ENCODE measurements at places on chromosomes 5 and 9.

- no peak for DNase-seq
Measured at GRCh38 chr5:52502460-52502999, 285.2 kb upstream of the ITGA1 start.

- DNase-seq = peak; percentile 44
Measured at GRCh38 chr5:14946815-14947620, 75.4 kb upstream of the ANKH start.

DNA sequence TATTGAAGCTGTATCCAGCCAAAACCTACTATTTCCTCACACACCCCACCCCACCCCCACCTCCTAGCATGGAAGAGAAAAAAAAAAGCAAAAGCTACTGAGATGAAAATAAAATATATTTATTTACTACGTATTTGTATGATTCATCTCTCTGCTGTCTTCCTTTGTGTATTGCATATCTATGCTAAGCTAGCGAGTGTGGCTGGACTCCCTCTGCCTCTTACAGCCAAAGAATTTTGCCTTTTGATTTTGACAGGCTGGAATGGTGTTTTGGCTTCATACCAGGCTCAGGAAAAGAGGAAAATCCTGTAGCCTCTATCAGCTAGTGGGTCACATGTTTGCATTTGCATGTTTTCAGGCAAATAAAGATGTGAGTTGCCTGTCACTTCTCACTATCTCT is 2.2 kb downstream of the ABLIM3 start:
- DNase-seq = no peak

DNA sequence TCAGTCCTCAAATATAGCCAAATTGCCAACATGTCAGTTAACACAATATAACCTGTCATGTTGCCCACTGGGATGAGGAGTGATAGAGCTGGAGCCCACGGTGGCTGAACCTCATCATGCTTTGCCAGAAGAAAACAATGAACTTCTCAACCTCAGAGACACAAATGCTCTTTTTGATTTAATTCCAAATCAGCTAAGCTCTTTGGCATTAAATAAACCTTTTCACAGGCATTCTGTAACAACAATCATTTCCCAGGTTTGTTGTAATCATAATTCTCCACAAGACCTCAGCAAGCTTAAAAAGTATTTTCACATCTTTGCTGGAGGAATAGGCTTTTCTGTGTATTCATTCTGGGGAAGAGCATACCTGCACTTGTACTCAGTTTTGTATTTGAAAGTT is 830.9 kb downstream of the MAT2B start:
- no peak for DNase-seq

DNA sequence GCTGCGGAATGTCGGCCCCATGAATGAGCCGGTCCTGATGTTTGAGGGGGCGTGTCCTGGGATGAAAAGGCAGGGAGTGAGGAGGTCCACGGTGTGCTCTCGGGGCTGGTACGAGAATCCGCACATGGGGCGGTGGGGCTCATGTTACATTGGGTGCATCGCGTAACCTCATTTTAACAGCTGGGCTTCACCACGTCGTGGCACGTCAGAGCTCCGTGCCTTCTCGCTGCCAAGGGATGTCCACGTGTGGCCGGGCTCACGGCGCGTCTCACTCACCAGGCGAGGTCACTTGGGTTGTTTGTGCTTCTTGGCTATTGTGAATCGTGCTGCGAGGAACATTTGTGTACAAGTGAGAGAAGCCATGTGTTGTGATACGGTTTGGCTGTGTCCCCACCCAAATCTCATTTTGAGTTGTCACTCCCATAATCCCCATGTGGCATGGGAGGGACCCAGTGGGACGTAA is 29.1 kb upstream of the IRX4 start:
- no peak for DNase-seq

GRCh38 chr9:110257097-110257841 is 962 bp upstream of the TXN start:
- peak; percentile 20 for DNase-seq

- DNase-seq = no peak
Measured at GRCh38 chr5:41517909-41518308, 7.5 kb upstream of the PLCXD3 start.

- DNase-seq = no peak
Measured at GRCh38 chr5:164214698-164215097, 709.3 kb downstream of the MAT2B start.

- DNase-seq = no peak
Measured at GRCh38 chr5:150567031-150567717, 59.2 kb downstream of the NDST1 start.

DNA sequence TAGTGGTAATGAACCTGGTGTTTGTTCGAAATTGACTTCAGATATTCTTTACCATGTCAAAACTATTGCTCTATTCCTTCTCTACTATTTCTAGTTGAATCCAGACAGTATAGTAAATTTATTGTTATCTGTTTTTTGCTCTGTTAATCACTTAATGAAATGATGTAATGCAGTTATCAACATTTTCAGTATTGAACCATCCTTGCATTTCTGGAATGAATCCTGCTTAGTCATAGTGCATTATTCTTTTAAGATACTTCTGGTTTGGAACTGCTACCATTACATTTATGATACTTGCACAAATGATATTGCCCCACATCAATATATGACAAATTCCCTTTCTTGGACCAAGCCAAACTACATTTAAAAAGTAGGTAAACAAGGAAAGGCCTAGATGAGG is 554.0 kb upstream of the KLF4 start:
- no peak for DNase-seq

- no peak for DNase-seq
Measured at GRCh38 chr9:72680593-72681282, 159.3 kb downstream of the TMC1 start.

- no peak for DNase-seq
Measured at GRCh38 chr5:110309222-110309621, 417.2 kb downstream of the TMEM232 start.

- no peak for DNase-seq
Measured at GRCh38 chr9:85444243-85444642, 297.5 kb downstream of the AGTPBP1 start.

GRCh38 chr9:81461196-81461595 is 228.2 kb downstream of the TLE1 start:
- no peak for DNase-seq

DNA sequence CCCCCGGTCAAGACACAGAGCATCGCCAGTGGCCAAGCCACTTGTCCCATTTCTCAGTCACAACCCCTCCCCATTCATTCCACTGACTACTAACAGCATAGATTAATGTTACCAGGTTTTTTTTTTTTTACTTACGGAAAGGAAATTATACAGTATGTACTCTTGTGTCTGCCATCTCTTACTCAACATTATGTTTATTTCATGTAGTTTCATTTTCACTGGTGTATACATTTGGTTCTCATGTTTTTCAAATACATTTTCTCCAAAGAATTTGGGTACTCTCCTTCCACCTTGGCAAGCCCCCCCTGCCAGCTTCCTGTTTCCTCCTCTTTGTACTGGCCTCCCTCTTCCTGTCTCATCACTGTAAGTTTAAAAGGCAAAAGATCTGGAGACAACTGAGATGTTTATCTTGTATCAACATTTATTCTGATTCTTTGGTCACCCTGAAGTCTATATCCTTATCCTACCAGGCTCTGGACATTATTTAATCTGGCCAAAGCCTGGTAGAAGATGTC is 207.3 kb downstream of the SAXO1 start:
- DNase-seq = no peak

DNA sequence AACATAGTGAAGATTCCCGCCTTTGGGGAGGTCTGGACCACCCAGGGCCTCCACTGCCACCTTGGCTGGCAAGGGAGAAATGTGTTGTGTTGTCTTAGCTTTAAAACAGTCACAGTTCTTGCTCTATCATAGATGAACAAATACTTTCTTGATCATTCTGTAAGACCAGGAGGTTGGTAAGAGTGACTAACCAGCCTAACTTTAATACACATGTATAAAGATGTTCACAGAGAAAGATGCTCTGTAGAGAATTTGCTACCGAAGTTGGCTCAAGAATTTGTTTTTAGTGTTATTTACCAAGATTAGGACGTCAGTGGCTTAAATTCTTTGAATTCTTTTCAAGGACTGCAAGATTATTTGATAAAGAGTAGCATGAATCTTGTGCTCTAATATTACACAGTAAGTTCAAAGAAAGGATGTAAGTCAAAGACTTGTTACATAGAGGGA is 28.4 kb downstream of the GLRX start:
- DNase-seq = no peak

DNA sequence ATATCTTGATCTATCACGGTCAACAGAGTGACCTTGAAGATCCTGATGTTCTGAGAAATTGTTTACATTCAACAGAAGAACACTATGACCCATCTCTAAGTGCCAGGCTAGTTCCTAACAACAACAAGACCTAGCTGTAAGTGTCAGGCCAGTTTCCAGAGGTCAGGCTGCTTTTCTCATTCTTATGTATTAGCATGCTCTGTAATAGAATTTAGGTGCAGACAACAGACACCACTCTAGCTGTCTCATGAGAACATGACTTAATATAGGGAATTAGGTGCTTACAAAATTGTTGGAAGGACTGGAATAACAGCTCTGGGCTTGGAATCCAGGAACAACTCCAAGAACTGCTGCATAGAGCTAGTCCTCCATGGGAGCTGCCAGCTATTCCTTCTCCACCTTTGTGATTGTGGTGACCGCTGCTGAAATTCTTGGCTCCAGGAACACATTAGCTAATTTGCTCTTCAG is 138.7 kb downstream of the SNX18 start:
- no peak for DNase-seq

GRCh38 chr9:101254733-101255433 is 129.9 kb downstream of the BAAT start:
- DNase-seq = no peak

GRCh38 chr5:4254736-4255135 is 659.1 kb downstream of the IRX1 start:
- DNase-seq = no peak

DNA sequence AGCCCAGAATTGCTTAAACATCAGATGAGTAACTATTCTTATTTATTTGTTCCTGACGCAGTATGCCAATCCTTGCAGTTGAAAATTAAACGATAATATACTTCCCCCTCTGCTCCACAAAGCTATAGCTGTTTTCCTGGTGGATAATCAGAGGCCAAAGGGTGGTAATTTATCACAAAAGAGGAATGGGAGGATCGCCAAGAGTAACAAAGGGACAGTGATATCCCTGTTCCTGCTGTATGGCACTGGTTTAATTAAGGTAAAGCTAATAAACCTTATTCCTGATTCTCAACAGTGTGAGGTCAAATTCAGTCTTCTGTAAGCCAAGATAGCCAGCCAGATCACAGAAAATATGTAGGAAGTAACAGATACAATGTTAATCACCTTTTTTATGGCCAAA is 33.4 kb upstream of the PTGER4 start:
- DNase-seq = no peak

DNA sequence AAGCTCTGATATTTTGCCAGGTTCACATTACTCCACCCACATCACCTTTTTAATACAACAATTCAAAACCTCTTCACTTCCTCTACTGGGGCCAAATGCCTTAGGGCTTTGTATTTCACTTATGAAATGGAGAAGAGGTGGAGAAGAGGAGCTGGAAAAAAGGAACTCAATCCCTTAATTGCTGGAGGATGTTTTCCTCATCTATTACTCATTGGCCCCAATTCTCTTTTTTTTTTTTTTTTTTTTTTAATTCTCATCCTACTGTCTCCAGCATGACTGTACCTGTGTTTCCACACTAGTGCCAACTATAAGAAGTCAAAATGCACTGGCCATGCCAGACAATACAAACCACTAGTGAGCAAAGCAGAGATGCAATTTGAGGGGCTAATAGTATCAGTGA is 20.9 kb downstream of the FAM13B start:
- no peak for DNase-seq

- DNase-seq = peak; percentile 46
Measured at GRCh38 chr9:125631391-125632085, 75.5 kb downstream of the MAPKAP1 start.

DNA sequence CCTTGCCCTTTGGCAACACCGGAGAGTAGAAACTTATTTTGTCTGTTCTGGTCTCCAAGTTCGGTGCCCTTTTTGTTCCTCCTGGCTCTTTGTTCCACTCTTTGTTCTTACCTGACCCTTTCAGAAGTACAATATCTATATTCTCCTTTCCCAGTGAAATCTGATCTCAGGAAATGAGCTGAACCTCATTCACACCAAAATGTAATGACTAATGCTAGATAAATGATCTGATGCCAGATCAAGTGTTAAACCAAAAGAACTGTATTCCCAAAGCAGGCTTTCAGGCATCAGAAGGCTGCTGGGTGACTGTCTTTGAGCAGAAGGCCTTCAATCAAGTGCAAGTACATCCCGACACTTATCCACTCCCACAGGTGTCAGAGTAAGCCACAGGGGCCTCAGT is 156.4 kb downstream of the SPOCK1 start:
- DNase-seq = no peak

GRCh38 chr5:117455236-117456233 is 880.9 kb upstream of the SEMA6A start:
- no peak for DNase-seq

DNA sequence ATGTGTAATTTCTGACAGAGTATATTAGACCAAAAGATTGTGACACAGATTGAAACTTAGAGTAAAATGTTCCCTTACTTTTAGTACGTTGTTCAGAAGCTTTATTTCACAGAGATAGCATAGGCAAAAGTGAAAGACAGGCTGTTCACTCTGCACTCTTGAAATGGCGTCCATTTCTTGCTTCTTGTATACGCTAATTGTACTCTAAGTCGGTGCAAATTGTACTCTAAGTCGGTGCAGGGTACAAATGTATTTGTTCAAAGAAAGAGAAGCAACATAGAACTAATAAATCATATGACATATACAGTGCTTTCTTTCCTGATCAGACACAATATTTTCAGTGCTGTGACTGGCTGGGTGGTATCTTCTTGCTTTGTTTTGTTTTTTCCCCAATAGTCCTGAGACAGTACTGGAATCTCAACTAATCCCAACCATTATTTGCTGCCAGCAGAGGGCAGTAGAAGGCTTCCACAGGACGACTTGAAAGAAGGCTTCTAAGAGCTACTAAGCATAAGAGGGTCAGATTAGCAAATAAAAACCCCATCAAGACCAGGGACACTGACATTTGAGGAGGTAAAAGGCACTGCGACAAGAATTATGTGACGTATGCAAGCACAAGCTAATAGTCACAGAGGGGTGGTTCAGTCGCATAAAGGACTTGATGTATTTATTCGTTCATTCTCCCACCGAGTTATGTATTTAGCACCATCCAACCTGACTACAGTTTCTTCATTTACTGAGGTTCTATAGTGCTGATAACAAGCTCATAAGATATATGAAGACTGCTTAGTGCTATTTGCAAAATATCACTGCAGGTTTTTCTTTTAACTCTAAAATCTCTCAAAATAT is 831.8 kb downstream of the TAF11L14 start:
- peak; percentile 32 for DNase-seq

GRCh38 chr9:127523312-127523851 is 72.1 kb downstream of the LRSAM1 start:
- peak; percentile 32 for DNase-seq

DNA sequence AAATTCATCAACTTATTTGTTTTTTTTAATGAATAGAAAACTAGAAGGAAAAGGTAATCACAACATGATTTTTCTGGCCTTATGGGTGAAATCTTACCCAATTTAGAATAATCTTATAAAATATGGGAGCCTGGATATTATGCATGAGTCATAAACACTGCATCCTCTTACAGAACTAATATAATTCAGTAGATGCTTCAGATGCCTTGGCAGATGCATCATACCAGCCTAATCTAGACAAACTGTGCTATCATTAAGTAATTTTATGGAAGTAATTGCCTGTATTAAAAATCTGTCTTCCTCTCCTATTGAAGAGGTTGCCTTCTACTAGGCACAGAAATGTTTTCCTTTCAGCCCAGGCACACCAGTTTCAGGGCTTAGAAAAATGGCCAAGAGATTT is 2384.6 kb upstream of the WWC1 start:
- DNase-seq = no peak

GRCh38 chr9:108565651-108566378 is 290.0 kb downstream of the ACTL7B start:
- no peak for DNase-seq

- DNase-seq = no peak
Measured at GRCh38 chr5:103561685-103562452, 720 bp downstream of the NUDT12 start.

Data from stimulated activated CD4-positive, alpha-beta T cell treated with anti-CD3 and anti-CD28 coated beads, Interleukin-4, amount 100 ng/mL, for 24 hours (primary cell).